Choroid plexus epithelial cell (primary cell): ENCODE measurements at places on chromosomes 11 and 22.

DNA sequence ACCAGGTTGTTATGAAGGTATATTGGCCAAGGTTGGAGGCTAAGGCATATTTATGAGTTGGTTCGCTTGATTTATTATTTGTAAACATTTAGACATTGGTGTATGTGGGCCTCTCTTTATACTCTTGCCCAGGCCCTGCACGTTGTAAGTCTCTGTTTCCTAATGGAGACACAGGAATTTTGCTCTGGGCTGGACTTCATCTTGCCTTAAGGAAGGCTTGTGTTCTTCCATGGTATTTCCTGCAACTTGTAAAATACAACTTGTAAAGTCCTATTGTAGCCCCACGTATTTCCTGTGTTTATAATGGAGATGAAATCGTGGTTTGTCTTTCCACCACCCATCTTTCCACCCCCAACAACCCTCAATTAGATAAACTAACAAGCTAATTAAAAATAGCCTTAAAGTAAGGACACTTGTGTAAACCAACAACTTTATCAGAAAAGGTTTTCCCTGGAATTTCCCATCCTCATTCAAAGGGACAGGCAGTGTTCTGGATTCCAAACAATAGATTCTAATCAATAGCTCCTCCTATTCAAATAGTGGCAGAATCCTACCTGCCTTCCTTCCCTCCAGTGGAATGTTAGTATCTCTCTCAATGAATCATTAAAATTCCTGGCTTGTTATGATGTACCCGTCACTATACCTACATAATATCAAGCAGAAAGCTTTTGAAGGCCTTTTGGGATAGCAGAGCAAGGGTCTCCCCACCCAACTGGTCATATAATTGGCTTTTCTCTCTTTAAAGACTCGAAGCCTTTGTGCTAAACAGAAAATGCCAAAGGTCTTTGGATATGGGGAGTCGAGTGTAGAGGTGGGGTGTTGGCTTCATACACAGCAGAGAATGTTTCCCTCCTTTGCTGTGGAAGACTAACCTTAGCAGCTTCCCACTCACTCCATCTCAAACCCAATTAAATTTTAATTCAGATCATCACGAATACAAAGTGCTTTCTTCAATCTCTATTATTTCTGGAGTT is 77.1 kb downstream of the UBASH3B start:
- DNase-seq: no peak

DNA sequence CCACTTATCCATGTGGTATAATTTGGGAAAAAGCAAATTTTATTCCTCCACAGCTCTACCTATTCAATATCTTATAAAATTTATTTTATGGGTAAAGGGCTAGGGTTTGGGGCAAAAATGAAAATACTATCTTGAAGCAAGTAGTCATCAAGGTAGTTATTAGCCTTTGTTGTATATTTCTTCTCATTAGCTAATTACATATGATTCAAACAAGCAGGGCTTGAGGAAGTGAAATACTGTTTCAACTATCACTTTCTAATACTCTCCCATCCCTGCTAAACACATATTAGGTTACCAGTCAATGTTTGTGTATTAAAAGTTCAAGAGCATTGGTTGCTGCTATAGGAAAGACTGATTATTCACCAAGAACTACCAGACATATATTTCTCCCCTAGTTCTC is 517.3 kb downstream of the METTL15 start:
- no peak for DNase-seq

GRCh38 chr11:71976551-71976950 is 22.2 kb upstream of the IL18BP start:
- no peak for DNase-seq

GRCh38 chr11:123547180-123547579 is 107.2 kb downstream of the SCN3B start:
- DNase-seq: no peak

DNA sequence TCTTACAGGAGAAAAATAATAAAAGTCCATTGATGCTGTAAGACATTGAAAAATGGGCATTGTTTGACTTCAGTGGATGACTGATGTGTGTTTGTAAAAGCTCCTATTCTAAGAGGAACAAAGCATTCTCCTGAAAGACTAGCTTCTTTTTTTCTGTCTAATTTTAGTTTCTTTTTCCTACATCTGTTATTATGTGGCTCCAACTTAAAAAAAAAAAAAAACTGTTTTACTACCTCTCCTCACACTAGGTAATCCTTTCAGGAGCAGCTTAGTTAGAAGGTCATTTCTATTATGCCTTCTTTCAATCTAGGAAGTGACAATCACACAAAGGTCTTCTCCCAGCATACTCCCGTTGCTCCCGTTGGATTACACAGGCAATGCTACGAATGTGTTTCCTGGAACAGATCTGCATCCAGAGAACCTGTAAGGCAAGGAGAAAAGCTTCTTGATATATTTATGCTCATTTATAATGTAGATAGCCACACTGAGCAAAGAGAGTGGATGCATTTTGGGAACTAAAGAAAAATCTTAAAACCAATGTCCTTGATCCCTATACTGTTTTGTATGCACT is 595.1 kb upstream of the CCDC179 start:
- DNase-seq: no peak

DNA sequence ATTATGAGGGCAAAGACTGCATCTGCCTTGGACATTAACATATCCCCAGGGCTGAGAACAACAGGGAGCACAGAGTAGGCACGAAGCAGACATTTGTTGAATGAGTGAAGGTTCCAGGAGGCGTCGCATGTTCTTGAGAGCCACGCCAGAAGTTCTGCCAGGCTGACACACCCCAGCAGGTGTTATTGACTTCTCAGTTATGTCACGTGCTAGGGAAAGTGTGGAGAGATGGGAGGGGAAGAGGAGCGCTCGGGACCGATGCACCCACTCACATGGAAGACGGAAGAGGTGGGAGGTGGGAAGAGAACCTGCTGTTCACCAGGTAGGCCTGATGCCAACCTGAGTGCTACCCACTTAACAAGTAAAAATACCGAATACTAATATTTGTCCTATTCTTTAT is 232.8 kb downstream of the LARGE1 start:
- no peak for DNase-seq

GRCh38 chr22:17980638-17981051 is 43.7 kb downstream of the MICAL3 start:
- DNase-seq: no peak

GRCh38 chr22:36486619-36487384 is 5.4 kb upstream of the TXN2 start:
- DNase-seq: peak; percentile 75

- DNase-seq: no peak
These were observed 30.0 kb upstream of the PDE2A start for GRCh38 chr11:72704028-72704782.

DNA sequence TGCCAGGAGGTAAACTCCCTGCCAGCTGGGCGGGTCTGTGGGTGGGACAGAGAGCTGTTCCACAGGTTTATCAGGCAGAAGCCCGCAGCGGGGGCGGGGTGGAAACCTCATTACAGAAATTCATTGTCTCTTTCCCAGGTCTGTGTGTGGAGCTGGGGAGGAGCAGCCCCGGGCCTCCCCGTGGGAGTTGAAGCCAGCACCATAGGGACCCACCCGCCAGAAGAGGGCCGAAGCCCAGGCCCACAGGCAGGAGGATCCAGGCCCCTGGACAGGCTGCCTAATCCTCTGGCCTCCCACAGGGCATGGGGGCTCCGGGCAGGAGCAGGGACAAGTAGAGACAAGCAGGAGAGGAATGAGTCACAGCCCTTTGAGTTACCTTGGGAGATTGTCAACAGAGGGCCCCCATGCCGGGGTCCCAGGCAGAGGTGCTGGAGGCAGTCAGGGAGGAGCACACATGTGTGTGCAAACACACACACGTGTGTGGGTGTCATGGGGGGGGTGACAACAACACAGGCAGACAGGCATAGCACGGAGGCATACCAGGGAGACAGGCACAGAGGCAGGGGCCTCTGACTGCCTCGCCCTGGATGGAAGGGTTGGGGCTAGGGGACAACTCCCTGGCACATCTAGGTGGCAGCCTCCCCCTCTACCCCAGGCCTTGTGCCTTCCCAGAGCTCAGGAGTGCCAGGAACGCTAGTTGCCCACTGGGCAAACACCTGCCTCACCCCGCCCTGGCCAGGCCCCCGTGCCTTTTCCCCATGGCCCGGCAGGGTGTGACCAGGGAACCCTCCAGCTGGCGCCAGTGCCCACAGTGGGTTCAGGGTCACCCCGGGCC is 1.4 kb downstream of the CDC42BPG start:
- DNase-seq: no peak
